Tibial artery (tissue), 4 donors: ENCODE measurements at places on chromosomes 13 and 19.

DNA sequence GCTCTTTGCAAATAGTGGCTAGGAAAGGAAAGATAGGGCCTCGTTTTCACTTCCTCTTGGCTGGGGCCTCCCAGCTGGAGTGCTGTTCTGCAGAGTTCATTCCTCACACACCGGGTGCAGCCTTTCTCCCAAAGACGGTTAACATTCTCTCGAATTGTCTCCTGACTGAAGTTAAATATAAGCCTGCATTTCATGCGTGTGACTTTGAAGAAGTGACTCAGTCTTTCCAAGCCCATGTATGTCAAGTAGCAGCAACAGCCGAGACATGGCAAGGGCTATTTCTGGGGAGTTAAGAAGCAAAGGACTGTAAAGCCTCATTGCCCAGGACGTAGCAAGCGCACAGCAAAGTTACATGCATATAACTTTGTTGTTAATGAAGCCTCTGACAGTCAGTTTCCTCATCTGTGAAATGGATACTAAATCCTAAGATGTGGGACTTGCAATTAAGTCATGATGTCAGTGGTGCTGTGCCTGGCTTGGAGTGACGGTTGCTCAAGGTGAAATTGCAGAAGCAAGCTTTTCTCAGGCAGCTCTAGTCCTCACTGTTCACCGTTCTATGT lies 502.4 kb downstream of the MYO16 start:
- peaks cover 22% of the 10 kb centered on the region for H3K4me1 ChIP-seq
- no peak for DNase-seq
- H3K27ac ChIP-seq, result no peak overlapping the region

DNA sequence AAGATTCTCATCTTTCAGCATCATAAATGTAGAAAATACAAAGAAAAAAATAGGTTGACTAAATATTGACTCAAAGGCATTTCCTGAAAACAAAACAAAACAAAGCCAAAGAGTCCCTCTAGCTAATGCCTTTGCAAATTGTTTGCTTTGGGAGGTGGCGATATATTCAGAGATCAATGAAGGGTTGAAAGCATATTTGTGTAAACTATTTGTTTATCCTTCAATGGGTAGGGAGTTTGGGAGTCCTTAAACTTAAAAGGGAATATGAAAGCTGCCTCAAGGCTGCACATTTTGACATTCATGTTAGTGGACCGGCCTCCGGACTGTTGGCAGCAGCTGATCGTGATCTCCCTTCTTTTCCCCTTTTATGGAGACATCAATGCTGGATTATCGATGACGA lies 257.5 kb downstream of the ITGBL1 start:
- no peaks in the 10 kb centered on the region for H3K36me3 ChIP-seq
- H3K4me3 ChIP-seq, result no peak overlapping the region
- no peak overlapping the region for H3K27ac ChIP-seq
- no peaks in the 10 kb centered on the region for H3K27me3 ChIP-seq
- no peaks in the 10 kb centered on the region for H3K4me1 ChIP-seq

DNA sequence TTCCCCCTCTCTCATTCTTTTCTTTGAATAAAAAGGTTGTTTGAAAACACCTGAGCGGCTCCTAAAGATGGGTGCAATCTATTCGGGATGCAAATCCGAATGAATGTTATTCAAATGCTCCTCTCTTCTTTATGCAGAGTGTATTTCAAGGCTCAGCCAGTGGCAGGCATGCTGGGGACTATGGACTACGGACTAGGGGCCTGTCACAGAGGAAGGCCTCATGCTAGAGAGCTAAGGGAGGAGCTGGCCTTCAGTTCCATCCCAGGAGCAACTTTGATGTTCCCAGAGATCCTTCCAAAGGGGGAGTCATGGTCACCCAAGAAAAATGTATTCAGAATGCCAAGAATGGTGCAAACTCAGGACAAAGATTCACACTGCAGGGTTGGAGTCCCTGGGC lies 9.3 kb downstream of the ALOX5AP start:
- no peak for DNase-seq
- H3K4me1 ChIP-seq, result peaks cover 42% of the 10 kb centered on the region
- no peaks in the 10 kb centered on the region for H3K36me3 ChIP-seq
- H3K27ac ChIP-seq, result peak overlapping the region; percentile 76

- H3K36me3 ChIP-seq, result no peaks in the 10 kb centered on the region
- H3K4me1 ChIP-seq, result peaks cover 1% of the 10 kb centered on the region
- H3K27me3 ChIP-seq, result peaks cover 22% of the 10 kb centered on the region
- H3K4me3 ChIP-seq, result no peak overlapping the region
Observed at GRCh38 chr13:27367570-27367969, 56.8 kb upstream of the GTF3A start.

DNA sequence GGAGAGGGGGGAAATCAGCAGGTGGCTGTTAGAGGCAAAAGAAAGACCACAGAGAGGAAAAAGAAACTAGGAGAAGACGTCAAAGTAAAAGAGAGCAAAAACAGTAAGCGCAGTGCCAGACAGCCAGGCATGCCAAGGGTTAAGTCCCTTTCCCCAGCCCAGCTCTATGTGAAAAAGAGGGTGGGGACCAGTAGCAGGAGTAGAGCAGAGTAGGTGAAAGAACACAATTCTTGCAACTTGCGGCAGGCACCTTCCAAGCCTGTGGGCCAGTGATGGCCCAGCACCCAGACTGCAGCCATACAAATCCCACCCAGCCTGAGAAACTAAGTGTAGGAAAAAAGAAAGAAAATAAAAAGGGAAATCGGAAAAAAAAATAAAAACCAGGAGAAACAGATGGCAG lies 64.2 kb upstream of the ZNF85 start:
- no peak overlapping the region for H3K27ac ChIP-seq
- no peaks in the 10 kb centered on the region for H3K27me3 ChIP-seq
- H3K4me3 ChIP-seq, result no peak overlapping the region
- H3K4me1 ChIP-seq, result no peaks in the 10 kb centered on the region

DNA sequence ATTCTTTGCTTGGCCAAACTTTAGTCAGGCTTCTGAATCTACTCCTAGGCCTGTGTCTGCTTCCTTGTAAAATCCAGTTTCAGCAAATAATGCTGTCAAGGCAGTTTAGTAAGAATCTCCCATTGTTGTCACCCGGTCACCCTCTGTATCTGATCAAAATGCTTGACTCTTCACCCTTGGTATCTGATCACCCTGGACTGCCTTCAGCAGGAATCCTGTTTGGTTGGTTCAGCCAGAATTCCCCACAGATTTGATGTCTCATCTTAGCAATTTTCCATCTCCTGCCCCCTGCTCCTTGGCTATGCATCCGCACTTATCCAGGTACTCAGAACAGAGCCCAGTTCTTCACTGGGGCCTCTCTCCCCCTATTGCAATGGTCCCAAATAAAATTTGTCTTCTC lies 172.4 kb upstream of the UBL3 start:
- H3K27me3 ChIP-seq, result no peaks in the 10 kb centered on the region
- H3K27ac ChIP-seq, result no peak overlapping the region
- H3K4me1 ChIP-seq, result no peaks in the 10 kb centered on the region
- no peak overlapping the region for H3K4me3 ChIP-seq
- H3K36me3 ChIP-seq, result no peaks in the 10 kb centered on the region
- DNase-seq, result no peak

- no peaks in the 10 kb centered on the region for H3K27me3 ChIP-seq
- peak overlapping the region; percentile 59 for H3K4me3 ChIP-seq
- DNase-seq, result no peak
- H3K36me3 ChIP-seq, result no peaks in the 10 kb centered on the region
- H3K4me1 ChIP-seq, result no peaks in the 10 kb centered on the region
Observed at GRCh38 chr19:57664269-57665127, 4.2 kb upstream of the ZSCAN4 start.
